Fibroblast of skin of right biceps (primary cell): ENCODE measurements at places on chromosomes 12 and 14.

DNA sequence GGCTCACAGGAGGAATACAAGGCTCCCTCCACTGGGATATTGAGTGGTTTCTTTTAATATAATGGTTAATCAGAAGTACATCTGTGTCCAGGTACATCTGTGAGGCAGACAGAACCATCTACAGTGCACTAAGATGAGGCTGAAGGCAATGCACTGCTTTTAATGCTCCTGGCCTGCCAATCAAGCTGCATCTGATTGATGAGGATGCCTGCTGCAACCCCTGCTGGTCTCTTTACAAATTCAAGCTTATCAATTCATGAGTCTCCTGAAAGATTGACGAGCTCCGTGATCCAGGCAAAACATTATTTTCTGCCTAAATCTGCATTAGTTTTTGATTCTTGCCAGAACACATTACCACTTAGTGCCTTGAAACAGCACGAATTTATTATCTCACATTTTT is 1139.1 kb downstream of the AACS start:
- no peak for DNase-seq

DNA sequence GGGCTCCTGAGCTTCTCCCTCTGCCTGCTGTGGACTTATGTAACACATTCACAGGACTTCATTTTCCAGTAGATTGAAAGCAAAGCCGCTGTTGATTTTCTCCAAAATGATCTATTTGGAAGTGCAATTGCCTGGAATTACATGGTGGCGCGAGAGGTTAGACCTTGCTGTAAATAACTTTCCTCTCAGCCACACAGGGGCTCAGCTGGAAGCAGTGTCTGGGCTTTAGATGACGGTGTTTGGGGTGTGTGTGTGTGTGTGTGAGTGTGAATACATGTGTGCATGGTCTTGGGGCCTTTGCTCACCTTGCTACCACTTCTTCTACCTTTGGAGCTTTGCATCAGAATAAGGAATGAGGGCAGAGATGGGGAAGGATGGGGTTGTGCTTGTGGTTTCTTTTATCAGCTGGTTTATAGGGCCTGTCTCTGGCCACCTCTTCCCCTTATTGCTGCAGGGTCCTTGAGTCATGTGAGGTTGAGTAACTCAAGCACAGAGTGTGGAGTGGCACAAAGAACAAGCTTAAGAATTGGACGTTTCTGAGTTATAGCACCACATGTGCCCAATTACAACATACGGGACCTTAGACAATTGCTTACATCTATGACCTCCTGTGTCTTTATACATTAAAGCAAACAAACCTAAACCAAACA is 280.6 kb downstream of the NRXN3 start:
- DNase-seq, result no peak

DNA sequence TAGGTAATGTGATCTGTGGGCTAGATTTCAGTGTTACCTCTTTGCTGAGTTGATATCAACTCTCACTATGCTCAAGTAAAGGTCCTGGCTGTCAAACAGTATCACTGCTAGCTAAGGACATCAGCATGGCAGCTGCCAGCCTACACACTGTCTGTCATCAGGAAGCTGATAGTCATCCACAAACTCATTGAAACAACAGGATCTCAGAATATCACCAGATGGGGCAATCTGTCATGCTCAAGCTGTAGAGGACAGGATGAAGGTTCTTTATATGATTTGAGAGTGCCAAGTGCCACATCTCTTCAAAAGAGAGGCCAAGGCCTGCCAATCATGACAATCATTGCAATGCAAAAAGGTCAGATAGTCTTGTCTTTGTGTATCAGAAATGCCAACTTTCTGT is 811.5 kb upstream of the SEL1L start:
- no peak for DNase-seq

- no peak for DNase-seq
Measured at GRCh38 chr14:97916100-97916499, 1118.9 kb downstream of the VRK1 start.
